ENCODE measurements at places on chromosomes 1 and 21.

DNA sequence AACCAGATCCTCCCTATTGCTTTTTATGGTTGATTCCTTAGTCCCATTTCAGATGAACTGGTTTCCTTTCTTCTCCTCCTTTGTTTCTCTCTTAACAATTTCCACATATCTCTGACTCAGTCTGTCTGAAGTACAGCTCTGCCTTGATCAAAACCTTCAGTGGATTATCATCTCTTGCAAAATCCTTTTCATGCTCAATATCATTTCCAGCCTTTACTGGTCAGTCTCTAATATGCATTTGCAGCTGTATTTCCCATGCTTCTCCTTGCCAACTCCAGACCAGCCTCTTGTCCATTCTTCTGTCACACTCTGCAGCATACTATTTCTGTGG lies 72.2 kb downstream of the SNX7 start:
- no peak for DNase-seq

DNA sequence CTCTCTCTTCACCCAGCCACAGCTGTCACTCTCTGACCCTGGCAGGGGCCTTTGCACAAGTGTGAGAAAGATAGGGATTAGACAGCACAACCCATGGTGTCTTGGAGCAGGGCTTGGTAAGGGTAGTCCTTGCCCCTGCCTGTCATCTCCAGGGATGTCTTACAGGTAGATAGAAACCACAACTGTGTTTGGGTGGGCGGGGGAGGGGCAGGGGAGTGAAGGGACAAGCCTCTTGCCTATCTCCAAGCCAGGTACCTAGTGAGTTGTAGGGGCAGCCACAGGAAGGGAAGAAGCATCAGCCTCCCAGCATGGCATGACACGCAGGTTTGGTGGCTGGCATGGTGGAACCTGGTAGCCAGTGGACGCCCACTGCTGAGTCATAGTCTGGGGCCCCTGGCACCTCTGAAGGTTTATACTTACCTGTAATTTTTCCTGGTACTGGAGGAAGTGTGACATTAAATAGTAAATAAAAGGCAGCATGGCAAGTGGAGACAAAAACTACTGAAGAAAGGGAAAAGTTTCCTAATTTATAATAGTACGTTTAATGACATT lies 97.5 kb downstream of the CLEC20A start:
- no peak for DNase-seq

- no peak for DNase-seq
Measured at GRCh38 chr1:61462628-61463027, 262.3 kb downstream of the TM2D1 start.

DNA sequence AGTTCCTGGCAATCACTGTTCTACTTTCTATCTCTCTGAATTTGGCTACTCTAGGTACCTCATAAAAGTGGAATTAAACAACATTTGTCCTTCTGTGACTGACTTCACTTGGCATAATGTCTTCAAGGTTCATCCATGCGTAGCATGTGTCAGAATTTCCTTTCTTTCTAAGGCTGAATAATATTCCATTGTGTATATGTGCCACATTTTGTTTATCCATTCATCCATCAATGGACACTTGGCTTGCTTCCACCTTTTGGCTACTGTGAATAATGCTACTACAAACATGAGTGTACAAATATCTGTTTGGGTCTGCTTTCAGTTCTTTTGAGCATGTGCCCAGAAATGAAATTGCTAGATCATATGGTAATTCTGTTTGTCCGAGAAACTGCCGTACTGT lies 14.7 kb downstream of the CACHD1 start:
- DNase-seq: no peak

GRCh38 chr1:15524021-15524282 lies at the start of gene CASP9:
TSS of gene CASP9 (minus strand) at chr1:15524215. CDS start at chr1:15524200, 15 bp downstream.
- no peak for DNase-seq

GRCh38 chr1:232036181-232036933 lies 409.8 kb downstream of the DISC1 start:
- DNase-seq: no peak

GRCh38 chr1:247453245-247453644 lies 4.7 kb downstream of the OR2B11 start:
- no peak for DNase-seq

GRCh38 chr1:12178511-12178910 lies 11.7 kb downstream of the TNFRSF1B start:
- DNase-seq: no peak

DNA sequence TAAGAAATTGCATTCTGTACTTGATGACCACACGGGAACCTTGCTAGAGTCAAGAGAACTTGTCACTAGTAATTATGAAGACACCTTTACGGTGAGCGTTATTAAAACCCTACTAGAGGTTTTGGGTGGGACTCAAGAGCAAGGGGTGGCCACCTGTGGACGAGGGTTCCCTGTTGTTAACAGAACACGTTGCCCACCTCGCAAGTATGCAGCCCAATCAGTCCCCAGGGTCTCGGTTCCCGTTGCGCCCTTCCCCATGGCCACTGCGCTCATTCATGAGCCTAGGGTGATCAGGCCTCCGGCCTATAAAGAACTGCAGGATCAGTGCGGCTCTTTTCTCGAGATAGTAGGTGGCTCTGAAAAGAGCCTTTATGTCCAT lies 30.2 kb upstream of the RNF187 start:
- DNase-seq: no peak

GRCh38 chr1:240407407-240407806 lies 204.5 kb downstream of the GREM2 start:
- DNase-seq: no peak

DNA sequence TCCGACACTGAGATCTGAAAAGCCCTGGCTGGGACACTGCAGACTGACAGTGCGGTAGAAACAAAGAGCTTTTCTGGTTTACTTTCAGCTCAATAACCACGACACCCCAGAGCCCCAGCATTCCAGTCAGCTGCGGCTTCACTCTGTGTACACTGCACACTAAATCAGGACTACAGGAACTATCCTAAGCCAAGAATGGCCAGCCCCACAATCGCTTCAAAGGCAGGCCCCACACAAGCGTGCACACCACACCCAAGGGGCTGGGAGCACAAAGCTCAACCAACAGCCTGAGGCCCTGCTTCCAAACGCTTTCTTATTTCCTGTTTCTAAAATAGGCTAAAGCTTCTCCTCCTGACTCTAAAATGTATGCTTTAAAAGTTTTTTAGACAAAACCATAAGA lies 28.4 kb downstream of the URB1 start:
- no peak for DNase-seq

DNA sequence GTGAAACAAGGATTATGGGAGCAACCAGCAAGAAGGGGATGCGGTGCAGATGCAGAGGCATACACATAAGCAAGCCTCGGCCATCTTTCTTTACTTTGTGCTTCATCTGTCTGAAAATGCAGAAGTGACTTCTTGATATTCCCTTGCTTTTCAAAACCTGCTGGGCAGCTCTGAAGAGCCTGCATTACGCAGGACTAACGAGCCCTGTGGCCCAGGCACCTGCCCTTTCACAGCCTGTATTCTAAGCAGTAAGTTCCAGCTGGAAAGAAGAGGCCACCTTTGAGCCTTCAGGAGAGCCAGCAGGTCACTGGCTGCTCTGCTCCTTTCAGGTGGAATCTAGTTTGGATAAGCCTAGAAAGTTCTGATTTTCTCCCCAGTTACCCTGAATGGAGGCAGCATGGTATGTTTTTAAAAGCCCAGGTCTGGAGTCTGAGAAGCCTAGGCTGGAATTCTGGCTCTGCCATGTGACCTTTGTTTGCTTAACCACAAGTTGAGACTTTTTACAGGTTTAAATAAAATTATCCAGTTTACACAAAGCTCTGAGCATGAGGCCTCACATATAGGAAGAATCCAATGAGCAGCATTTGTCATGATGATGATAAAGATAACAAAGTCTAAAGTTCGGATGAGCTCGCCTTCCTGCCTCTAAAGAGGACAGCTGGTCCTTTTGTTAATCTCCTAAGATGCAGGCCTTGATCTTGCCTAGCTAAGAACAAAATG lies 122.9 kb downstream of the UBR4 start:
- no peak for DNase-seq

DNA sequence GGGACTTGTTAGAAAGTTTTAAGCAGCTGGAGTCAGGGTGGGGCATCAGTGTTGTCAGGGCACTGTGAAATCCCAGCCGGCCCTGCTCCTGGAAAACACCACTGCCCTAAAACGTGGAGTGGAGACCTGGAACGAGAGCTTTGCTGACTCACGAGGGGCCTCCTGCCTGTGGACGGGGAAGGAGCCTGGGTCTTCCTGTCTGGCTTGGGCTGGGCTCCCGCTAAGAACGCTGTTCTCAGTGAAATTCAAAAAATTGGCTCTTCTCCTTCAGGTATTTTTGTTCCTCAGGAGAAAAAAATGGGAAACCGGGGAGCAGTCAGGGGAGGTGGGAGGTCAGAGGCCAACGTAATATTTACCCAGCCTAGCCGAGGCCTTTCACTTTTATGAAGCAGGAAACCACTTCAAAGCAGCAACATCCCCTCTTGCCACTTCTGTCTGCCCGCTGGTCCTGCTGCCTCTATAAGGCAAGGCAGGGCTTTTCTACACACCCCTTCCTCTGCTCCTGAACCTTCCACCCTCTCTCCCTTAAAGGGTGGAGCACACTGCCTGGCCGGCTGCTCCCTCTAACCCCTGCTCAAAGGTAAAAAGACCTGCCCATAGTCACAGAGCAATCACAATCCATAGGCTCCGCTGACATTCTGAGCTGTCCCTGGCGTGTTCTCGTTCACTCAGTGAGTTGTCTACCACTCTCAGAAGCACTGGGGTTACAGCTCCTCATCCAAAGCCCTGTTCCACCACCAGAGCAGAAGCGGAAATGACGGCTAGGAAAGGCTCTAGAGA lies 8.0 kb downstream of the PLXNA2 start:
- no peak for DNase-seq

GRCh38 chr1:115949156-115949555 lies 27.2 kb upstream of the SLC22A15 start:
- no peak for DNase-seq

- DNase-seq: no peak
Measured at GRCh38 chr1:115280064-115280463, 58.0 kb downstream of the NGF start.

DNA sequence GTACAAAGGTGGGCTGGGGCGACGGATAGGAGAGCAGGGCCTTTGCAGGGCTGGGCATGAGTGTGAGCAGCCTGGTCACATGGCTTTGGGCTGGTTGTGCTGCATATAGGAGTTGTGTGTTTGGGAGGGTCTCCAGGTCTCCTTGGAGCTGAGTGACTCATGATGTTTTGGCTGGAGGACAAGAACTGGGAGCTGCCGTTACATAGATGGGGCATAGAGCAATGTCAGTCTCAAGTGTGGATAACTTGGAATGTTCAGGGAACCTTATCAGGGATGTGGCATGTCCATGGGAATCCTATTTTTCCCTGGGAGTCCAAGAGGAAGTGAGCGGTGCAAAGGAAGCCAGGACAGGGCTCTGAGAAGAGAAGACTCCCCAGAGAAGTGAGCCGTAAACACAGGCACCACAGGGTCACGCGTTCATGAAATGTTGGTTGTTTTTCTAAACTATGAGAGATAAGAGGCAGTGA lies 136.4 kb upstream of the KCNE2 start:
- DNase-seq: no peak

DNA sequence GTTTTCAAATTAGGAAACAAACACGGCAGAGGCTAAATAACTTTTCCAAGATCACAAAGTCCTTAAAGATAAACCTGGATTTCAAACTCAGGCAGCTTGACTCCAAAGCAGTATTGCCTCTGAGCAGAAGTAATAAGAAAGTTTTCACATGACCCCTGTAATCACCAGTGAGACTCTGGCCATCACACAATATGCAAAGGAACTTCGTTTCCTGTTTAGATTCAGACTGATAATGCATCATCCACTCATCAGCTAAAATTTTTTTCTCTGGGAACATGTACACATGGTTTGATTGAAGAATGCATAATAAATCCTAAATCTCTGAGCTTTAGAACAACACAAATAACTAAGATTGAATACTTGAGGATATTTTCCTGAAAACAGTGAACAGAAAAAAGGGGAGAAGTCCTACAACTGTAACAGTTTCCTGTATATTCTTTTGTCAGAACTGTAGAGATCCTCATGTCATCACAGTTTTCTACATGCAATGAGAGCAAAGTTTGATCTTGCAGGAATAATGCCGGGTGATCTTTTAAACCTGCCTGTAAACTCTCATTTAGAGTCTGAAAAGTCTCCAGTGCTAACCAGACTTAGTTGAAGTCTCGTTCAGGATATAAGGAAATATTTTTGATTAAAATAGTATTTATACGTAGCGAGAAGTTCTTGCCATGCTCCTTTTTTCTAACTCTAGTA lies 225.3 kb downstream of the SPATA17 start:
- DNase-seq: no peak

GRCh38 chr1:43302201-43302600 lies 1.4 kb downstream of the TIE1 start:
- no peak for DNase-seq

- peak; percentile 60 for DNase-seq
Measured at GRCh38 chr1:184982002-184982954, 8.0 kb upstream of the NIBAN1 start.

DNA sequence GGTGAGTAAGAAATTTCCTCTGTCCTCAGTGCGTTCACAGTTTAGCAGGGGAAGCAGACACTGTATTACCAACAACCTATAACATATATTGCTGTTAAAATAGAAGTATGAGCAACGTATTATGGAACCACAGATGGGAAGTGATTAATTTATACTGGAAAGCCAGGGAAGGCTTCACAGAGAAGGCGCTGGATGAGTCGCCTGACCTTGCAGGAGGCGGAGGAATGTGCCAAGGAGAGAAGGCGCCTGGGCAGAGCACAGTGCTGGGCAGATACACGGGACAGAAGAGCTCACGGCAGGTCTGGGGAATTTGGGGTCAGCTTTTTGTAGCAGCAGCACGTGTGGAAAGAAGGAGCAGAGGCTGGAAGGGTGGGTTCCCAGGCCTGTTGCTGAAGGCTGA lies 116.3 kb downstream of the DHRS3 start:
- DNase-seq: no peak

DNA sequence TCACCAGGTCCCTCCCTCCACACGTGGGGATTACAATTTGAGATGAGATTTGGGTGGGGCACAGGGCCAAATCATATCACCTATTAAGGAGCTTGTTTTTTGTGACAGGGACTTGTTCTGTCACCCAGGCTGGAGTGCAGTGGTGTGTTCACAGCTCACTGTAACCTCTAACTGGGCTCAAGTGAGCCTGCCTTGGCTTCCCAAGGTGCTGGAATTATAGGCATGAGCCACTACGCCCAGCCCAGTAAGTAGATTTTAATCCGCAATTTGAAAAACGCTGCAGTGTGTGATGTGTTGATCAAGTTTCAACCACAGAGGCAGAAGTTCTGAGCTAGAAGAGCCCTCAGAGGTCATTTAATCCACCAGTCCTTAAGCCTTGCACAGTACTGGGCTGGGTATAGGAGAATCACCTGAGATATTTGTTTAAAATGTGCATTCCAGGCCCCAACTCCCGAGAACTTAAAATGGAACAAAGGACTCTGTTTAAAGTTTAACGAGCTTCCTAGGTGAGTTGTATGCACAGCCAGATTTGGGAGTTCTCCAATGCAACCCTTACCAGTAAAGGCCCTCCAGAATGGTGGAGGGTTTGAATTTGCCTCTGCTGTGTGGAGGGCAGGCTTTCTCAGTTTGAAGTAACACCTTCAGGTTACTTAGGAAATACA lies 13.4 kb downstream of the RPL11 start:
- no peak for DNase-seq
